Epithelial cell of esophagus (primary cell): ENCODE measurements at places on chromosomes 2 and 18.

- DNase-seq = peak; percentile 71
Measured at GRCh38 chr18:49041435-49042245, 90.9 kb upstream of the SMAD7 start.

DNA sequence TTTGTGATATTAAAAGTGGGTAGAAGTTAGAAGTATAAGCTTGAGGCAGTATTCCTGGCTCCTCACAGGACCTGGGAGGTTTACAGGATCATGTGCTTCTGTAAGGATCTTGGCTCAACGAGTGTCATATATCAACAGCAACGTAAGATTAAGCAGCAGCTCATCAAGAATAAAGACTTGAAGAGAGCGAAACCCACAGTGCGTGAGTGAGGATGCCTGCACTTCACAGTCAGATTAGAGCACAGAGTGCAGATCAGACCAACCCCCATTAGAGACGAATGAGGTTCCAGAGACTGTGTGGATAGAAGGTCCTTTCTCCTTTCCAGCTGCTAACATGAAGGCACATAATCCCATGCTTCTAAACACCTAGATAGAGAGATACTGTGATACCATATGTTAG is 1656.7 kb upstream of the NXPH2 start:
- no peak for DNase-seq

DNA sequence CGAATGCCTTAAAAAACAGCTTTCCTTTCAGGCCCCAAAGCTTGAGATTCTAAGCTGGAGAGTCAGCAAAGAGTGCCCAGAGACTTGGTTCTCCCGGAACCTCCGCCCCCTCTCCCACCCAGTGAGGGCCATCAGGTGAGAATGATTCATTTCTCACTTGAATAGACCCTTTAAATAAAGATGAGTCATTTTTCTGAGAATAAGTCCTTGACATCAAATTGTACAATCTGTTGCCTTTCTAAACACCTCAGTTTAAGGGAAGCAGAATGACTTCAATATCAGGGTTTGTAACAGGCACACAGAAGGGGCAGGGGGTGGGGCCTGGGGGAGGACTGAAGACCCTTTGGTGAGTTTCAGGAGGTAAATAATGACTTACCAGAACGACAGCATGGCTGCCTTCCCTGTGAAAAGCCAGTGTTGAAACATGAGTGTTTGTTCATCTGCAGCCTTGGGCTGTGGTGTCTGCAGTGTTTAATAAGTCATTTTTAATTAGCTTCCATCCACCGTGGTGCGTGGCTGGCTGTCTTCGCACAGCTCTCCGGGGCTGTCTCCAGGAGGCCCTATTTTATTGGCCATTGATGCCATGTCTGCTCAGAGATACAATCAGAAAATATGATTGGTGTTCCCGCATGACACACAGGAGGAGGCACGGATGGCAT is 134.9 kb upstream of the ZNF236 start:
- DNase-seq = peak; percentile 73

DNA sequence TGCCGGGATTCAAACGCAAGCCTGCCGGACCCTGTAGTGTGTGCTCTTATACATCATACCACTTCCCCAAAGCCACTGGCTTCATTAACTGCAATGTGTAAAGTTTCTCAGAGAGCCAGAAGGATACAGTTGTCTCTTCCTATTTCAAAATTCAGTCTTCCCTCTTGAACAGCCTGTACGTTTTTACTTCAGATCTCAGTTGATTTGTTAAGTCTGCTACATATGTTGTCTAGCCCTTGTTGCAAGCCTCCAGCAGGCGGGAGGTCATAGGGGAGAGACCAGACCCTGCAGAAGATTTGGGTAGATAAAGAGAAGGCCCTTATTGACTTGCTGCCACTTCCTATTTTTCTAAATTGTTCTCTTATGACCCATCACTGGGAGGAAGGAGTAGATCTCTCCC is 56.2 kb downstream of the ARHGEF33 start:
- no peak for DNase-seq

- DNase-seq = no peak
Measured at GRCh38 chr2:201964631-201965206, 68.9 kb upstream of the FZD7 start.

DNA sequence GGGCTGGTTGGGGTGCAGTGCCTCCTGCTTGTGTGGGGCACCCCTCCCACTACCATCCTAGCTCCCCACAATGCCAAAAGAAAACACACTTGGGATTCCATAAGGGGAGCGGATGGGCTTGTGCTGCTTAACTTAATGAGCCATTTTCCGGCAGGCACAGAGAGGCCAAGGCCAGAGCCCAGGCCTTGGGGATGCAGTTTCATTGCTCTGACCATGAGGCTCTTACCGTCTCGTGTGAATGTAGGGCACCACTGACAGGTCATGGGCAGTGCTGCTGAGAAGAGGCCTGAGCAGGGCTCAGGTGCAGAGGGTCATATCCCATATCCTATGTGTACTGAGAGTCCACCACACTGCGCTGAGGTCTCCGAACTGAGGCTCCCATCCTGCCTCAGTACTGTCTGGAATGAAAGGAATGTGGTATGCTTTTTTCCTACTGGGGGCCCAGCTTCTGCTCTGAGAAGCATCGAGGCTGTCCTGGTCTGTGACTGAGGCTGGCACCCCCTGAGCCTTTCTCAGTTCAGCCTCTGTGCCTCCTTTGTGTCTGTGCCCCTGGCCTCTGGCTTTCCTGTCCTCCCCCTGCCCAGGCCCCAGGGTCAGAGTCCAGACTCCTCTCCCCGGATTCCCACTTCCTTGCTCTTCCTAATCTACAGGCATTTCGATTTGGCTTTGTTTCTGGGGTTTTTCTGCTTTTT is 45.2 kb upstream of the MAPRE3 start:
- no peak for DNase-seq

DNA sequence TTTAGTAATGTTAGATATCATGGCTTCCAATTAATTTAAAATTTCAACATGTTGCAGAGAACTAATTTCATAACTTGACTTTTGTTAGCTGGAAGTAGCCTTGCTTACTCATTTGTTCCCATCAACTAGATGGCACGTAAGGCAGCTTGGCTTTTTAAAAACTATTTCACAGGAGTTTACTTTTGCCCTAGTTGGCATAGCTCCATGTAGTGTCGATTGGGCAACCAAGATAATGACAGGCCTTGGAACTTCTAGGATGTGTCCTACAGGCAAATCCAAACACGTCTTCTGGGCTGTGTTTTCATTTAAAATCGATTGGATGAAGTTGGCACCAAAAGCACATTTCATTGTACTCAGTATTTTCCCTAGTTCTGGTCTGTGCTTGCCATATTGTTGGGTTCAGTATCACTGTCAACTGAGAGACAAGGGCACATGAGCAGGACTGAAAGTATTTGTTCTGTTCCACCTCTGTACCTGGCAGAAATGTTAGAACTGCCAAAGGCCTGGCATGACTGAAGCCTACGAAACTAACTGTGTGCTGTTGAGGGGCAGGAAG is 29.4 kb downstream of the HADHB start:
- peak; percentile 99 for DNase-seq

GRCh38 chr2:43361286-43361685 is 134.9 kb upstream of the ZFP36L2 start:
- DNase-seq = no peak

- DNase-seq = no peak
Measured at GRCh38 chr2:2050446-2050845, 280.6 kb downstream of the MYT1L start.

DNA sequence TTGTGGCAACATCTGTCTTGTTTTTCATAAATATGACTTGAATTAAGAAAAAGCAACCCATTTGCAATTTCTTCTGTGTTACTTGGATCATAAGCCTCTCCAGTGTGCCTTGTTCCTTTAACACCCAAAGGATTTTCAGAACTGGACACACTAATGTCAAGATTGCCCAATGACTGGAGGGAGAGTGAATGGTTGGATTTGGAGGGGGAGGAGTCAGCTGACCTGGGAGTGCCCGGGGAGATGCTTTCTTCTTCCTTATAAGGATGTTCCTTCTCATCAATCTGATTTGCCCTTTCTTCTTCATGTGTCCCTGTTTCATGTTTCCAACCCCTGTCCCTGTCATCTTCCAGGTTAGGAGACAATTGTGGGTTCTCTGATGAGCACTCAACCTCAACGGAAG is 48.8 kb downstream of the ALPK2 start:
- DNase-seq = no peak

- no peak for DNase-seq
Measured at GRCh38 chr2:197309691-197310231, 819 bp downstream of the ANKRD44 start.

DNA sequence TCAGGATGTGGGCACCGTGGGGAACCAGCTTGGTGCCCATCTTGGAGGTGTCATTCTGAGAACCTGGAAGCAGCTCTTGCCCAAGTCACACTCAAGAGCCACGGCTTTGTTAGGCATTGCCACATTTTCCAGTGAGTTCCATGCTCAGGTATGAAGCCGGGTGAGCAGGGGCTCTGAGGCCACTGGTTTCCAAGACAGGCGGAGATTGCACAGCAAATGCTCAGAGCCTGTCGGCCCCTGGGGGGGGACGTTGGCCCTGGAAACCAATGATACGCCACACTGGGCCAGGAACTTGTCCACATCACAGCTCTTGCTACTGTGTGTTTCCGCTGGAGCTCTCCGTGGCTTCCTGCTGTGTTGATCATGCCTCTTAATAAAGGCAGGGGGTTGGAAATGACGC is 52.5 kb upstream of the SALL3 start:
- no peak for DNase-seq

GRCh38 chr2:96921561-96922319 is 51.9 kb upstream of the SEMA4C start:
- no peak for DNase-seq

DNA sequence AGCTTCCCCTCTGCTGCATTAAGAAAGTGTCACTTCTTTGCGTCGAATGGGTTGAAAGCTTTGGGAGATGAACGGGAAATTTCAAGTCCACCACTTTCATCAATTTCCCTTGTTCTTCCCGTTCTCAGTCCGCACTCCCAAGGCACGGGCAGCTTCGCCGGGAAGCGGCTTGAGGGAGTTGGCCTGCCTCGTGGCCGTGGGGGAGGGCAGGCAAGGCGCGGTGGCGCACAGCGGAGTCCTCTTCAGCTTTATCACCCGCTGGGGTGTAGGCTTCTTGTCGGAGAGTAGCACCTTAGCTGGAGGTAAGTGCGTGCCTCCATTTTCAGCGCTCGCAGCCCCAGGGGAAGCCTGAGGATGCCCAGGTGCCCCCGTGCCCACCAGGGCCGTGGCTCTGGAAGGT is 19.9 kb downstream of the KCTD18 start:
- no peak for DNase-seq

DNA sequence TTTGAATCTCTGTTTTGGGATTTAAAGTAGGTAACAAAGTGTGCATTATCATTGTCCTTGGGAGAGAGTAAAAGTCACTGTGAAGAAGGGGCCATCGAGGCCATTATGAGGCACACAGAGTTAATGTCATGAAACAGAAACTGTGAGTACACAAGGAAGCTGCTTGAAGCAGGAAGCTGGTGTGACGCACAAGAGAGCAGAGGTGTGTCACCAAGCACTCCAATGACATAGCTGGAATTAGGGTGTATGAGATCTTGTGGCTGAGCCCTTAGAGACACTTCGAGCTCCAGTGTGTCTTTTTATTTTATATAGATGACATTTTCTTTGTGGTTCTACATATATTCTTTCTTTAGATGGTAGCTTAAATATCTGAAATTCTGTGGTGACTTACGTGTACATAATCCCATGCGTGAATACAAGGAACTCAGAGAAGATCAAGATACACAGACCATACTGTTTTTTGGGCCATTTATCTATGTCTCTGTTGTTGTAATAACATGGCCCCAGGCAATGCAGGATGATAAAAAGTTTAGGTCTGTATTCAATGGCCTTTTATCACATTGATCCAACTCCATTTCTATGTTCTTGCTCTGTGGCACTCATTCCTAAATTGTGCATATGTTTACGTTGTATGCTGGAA is 164.7 kb upstream of the FAM98A start:
- DNase-seq = peak; percentile 8

DNA sequence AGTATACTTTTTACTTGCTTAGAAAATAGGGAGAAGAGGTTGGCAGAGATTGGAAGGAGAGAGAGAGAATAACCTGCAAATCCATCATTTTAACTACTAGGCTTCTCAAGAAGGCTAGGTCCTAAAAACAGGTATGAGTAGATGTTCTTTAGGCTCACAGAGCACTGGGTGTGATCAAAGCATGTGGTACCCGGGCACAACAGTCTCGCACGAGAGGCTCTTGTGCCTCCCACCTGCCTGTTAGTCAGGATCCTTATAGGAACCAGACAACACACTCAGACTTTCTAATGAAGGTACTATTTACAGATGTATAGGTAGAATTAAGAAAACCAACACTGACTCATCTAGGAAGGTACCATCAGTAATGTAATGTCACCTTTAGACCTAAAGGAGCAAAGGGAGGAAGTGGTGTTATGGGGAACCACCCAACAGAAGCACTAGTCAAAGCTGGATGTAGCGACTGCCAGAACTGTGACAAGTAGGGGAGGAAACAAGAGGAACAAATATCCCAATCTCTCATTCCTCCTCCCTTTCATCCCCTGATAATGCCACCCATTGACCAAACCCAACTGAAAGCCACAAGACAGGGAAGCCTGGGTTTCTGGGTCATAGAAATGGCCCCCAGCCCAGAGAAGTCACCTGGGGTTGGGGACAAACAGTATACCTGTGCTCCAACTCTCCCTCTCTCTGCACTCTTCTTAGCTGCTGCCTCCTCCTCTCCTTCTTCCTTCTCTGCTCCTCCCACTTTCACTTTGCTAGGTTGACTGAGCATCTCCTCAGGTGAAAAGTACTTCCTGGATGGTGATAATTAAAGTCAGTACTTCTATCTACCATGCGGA is 16.0 kb upstream of the MARCHF4 start:
- DNase-seq = no peak

DNA sequence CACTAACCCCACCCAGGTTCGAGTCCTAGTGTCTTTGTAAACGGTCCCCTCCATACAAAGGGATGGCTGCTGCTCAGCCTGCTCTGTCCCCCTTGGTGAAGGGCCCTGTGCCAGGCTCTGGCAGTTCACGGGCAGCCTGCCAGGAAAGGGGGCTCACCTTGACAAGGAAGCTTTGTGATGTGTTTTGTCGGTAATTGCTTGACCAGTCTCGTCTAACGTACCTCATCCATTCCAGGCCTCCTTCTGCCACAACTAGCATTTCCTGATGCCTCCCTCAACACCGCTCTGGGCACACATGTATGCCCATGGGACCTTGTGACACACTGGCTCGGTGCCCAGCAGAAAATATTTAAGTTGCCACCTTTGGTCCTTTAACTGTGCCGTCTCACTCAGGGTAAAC is 171.9 kb downstream of the KLHL29 start:
- DNase-seq = no peak

DNA sequence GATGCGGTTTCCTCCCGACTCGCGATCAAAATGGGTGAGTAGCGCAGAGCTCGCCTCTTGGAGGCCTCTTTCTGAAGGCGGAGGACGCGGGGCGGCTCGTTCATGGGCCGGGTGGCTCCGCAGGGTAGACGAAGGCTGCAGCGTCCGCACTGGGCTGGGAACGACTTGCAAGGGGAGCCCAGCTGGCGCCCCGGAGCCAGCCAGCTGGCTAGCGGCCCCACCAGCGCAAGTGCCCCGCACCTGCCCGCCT is 328 bp upstream of the PASK start:
- DNase-seq = no peak
